ENCODE measurements at places on chromosomes 7 and 10.
A peak's percentile ranks its signal among the peaks of the same experiment; 100 is the strongest.

DNA sequence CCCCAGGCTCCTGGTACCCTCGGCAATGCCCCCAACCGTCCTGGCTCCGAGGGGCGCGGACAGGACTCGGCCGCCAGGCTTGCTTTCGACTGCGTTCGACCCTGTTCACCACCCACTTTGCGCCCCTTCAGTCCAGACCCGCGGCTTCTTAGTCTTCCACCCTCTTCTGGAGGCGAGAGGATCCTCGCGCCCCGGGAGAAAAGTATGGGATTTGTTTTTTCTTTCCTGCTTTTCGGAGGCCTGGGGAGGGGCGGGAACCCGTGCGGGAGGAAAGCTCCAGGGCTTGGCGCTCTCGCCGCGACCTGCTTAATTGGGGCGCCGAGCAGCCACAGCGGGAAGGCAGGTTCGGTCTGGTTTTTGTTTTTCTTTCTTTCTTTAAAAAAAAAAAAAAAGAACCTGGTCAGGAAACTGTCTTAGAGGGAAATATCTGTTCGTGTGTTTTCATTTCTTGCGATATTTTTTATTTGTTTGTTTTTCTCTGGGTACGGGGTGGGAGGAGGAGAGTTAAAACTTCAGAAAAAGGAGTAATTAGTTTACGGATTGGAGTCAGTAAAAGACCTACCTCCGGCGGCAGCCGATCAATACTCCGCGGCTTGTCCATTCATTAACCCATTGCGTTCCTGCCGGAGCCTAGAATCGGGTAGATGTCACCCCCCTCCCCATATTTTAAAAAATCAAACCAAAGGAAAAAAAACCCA, 1.6 kb downstream of the EMX2 start:
- DNase-seq = no peak

DNA sequence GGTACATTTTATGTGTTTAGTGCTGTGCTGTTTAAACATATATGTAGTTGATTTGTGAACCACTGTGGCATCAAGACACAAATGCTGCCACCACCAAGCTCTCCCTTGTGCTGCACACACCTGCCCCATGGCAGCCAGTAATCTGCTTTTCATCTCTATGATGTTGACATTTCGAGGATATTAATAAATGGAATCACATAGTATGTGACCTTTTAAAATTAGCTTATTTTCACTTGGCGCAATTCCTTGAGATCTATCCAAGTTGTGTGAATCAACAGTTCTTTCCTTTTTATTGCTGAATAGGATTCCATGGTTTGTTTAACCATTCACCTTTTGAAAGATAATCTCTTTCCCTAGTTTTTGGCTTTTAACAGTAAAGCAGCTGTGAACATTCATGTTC, 73.1 kb downstream of the BMPR1A start:
- no peak for DNase-seq

DNA sequence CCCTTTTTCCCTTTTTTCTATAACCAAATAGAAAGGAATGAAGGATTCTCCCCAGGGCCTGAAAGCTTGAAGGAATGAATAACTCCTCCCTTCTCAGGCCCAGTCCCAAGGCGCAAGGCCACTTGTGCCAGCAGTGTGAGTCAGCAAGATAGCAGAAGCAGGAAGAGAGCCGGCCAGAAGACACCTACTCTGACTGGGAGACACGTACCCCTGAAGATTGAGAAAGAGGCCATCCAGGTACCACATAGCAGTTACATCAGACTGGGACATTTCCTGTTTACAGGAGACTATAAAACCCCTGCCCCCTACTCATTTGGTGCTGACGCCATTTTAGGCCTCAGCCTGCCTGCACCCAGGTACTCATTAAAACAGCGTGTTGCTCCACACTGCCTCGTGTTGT, 65.5 kb downstream of the LRRC17 start:
- no peak for DNase-seq

- DNase-seq = no peak
These were observed 86.9 kb downstream of the CHST15 start for GRCh38 chr10:124006526-124006925.

GRCh38 chr7:38824948-38825347, 84.0 kb downstream of the VPS41 start:
- DNase-seq = no peak

DNA sequence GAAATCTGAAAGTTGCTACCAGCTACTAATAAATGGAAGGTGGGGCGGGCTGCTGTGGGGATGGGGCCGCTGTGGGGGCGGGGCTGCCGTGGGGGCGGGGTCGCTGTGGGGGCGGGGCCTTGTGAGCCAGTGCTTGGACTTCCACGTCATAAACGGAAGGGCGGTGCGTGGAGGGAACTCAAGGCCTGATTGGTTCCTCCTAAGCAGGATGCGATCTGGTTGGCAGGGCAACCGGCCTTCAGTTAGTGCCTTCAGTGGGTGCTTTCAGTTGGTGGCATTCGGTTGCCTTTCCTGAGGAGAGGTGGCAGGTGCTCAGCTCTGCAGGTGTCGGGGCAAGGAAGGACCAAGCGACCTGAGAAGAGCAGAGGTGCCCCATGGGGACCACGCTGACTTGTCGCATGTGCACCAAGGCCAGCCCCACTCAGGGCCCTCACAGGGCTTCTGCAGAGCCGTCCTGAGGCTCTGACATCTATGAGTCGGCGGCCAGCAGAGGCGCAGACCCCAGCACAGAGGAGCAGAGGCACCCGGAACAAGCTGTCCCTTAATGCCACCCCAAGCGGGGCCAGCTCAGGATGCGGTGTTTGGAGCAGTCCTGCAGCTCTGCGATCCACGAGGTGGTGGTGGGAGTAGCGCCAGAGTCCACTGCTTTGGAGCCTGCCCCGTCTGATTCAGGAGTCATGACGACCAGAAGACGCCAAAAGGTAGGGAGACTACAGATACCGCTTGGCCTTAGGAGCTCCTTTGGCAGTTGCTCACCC, 54.4 kb upstream of the PDSS1 start:
- DNase-seq = no peak

DNA sequence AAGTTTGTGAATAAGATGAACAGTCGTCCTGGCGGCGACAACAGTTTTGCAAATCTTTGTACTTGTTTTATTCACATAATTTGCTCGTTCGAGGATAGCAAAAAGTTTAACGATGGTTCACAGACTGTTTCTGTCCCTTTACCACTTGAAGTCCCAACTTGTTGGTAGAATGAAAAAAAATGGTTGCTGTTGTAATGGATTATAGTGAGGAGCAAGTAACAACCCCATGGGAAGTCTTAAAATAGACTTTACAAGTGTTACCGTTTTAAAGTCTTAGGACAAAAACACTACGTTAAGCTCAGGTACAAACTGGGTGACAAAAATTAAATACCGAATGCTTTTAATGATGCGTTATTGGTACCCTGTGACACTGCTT, 589 bp downstream of the LSM8 start:
- no peak for DNase-seq

DNA sequence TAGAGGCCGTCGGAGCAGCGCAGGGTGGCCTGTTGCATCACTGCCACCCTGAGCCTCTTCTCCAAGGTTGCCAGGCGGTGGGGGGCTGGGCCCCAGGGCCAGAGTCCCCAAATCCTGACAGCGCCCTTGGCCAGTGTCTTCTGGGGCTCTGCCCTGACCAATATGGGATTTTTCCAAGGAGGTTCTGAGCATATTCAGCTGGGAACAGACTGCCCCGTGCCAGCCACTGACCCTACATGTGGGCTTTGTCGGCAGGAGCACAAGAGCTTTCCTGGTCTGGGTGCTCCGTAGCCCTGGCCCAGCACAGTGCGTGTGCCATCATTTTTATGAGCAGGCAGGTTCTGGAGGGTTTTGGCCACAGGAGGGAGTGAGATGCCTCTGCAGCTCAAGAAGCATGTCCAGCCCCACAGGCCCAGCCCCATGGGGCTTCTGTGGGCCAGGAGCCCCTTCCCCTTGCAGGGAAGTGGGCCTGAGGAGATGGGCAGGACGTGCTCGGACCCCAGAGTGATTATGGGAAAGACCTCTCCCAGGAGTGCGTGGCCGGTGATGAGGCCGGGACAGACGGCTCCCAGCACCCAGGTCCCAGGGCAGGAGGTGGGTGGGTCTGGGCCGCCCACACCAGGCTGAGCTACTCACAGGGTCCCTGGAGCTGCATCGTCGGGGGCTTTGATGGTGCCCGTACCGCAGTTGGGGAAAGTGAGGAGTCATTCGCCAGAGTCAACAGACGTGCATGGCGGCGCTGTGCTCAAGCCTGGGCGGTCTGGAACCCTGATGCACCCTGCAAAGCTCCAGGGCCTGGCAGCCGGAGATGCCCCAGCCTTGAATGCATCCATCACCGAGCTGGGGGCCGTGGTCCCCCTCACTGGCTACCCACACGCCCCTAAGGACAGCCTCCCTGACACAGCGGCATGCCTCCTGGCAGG, 66.6 kb downstream of the PWWP2B start:
- DNase-seq = no peak

DNA sequence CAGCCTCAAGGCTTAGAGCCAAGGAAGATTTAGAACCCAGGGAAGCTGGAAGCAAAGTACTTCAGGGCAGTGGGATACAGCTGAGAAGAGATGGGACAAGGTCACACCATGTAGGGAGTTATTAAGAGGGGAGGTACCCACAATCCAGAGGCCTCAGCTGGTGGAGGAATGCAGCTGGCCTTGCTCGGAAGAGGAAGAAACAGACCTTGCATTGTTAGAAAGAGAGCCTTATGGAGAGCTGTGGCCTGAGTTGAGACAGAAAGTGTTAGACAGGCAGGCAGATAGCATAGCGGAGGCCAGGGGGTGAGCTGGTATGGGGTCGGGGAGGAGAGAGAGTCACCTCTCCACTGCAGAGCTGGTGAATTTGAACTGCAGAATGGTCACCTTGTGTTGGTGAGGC, 173.1 kb downstream of the JCAD start:
- no peak for DNase-seq

DNA sequence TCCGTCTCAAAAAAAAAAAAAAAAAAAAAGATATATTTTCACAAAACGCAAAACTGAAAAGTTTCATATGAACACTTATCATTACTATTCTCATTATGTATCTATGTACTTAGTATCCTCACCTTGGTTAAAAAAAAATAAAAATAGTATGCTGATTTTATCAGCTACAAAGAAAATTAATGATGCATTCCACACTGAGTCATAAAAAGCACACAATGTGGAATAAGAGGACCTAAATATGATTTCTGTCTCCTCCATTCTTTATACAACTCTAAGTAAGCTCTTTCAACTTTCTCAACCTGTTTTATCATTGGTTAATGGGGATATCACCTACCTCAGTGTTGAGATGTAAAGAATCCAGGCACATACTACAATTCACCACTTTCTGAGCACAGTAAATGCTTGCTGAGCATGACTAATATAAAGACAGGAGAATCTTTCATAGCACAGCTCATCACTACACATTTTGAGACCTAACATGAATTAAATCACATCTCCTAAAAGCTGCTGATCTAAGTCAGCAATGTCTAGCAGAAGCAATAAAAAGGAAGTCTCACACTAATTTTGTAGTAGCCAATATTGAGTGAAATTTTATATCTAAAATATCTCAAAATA, 2.7 kb downstream of the SNX13 start:
- DNase-seq = no peak

DNA sequence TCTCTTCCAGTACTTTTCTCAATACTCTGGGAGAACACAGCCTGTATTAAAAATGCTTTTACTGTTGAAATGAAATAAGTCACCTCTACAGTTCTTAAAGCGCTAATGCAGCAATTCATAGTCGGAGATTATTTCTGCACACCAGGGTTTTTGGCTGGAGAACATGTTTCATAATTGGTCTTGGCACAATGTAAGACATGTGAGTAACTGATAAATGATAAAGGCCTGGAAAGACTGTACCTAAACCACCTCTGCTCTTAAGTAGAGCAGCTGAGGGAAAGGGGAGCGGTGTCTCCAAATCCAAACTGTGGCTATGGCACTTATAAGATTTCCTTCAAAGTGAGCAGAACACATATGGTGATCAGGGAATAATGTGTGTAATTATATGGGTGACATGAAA, 390.3 kb upstream of the MBL2 start:
- no peak for DNase-seq

DNA sequence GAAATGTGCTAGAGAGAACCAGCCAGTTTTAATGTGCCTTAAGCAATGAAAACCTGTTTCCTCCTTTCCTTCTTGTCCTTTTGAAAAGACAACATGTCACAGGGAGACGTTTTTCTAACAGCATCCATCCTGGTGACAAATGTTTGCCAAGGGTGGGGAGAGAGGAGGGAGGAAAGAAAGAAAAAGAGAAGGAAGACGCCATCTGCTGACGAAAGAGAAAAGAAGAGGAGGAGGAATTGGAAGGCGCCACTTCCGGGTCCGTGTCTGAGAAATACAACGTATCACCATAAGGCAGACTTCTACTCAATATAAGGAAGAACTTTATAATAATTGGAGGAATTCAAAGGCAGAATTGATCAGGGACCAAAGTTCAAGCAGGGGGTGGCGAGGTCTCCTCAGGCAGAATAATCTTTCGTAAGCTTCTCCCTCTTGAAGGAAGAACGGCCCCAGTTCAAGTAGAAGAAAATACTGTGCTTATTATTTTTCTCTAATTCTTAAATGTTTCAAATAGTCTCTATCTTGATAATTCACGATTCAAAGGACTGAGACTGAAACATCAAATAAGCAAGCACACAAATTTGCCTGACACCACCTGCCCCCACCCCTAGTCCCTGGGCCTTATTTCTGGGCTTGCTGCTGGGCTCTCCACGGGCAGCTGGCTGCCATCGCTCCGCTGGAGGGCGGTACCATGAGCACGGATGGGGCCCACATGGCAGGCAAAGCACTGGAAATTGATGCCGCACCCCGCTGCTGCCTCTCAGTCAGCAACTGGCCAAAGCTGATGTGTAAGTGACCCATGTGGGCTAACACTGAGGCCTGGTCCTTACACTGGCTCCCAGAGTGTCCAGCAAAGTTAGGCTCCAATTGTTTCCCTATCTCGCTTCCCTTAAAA, 273.7 kb upstream of the KLF14 start:
- DNase-seq = peak; percentile 55

- no peak for DNase-seq
These were observed 24.2 kb downstream of the ZNF25 start for GRCh38 chr10:37952043-37952755.

DNA sequence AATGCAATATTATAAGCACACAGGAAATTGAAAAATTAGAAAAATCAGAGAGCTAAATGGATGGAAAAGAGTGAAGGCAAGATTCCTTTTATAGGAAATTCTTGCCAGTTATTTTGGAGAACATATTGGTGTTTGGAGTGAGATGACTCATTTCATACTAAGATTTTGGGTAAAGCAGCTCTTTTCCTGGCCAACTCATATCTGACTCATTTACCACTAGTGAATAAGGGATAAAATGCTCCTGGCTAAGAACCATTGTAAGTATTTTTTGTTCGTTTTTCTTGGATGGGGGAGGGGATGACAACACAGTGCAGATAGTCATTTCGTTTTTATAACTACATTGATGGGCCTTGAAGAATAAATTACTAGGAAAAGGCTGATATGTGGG, 139.3 kb downstream of the TWIST1 start:
- DNase-seq = no peak

DNA sequence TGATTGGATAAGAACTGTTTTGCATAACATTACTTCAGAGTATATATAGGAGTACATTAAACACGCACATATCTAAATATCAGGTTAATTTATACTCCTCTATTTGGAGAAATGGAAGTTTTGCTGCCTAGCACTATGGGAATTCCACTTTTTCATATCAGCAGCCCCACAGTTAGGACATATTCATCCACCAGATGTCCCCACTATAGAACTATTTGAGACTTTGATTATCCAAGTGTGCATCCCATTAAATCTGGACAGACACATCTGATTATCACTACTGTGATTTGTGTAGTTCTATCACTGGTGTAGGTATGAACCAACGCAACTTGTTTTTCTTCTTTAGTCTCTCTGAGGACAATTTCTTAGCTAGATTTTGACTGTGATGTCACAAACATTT, 345.7 kb downstream of the THSD7A start:
- DNase-seq = no peak

All from stimulated activated CD4-positive, alpha-beta T cell treated with anti-CD3 and anti-CD28 coated beads, Interleukin-12 subunit alpha, Interleukin-12 subunit beta, amount 100 ng/mL, for 24 hours (primary cell).